ENCODE measurements at places on chromosomes 6 and 20.

DNA sequence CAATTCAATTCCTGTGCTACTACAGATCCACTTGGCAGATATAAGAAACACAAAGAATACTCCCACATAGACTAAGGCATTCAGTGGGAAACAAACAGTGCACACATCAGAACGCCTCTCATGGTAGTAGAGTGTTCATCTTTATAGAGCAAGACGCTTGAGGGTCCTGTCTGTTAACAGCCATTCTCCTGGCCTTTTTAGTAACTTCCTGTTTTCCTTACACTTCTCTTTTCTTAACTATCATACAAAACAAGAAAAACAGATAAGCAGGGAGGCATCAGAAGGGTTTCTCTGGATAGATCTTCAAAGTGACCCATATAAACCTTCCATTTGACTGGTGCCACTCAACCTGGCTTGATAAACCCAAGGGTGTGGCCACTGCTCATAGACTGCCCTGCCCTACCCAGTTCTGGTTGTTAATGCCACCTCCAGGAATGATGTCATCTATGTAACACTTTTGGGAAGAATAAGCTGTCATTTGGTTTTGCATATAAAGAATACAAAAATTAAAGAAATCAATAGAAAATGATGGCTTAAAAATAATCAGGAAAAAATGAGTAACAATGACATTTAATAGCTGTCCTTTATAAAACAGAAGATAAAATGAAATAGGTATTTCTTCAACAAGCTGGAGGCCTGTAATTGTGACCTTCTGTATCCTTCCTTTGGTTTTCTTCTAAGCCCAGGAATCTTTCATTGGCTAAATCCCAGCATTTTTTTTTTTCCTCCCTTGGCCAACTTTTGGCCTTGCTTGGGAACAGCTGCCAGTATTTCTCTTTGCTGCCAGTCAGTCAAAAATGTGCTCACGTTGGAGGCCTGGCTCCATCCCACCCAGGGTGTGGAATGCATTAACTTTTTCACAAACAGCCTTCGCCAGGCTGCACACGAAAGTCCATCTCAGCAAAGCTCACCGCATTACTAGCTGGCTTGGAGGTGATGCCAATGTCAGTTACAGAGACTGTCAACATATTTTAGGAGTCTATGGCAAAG is 103.5 kb downstream of the GJA10 start:
- no peak for DNase-seq

- DNase-seq = no peak
Measured at GRCh38 chr6:13428583-13429405, 58.6 kb downstream of the GFOD1 start.

GRCh38 chr6:53033764-53034163 is 31.4 kb upstream of the FBXO9 start:
- no peak for DNase-seq

DNA sequence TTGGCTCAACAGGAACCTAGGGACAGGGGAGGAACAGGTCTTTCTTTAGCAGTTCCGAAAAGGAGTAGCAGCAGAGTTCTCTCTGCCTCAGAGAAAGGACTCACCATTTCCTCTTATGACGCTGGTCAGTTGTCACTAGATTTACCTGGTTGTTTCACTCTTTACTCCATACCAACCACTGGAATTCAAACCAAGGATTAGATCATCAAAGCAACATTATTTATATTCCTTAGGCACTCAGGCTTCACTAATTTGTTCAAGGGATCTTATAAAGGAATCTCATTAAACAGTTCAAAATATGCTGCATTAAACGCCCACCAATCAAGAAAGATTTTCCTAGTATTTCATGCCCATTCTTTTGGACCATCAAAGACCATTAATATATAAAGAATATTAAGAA is 1129.5 kb upstream of the MAP3K7 start:
- no peak for DNase-seq

- no peak for DNase-seq
Measured at GRCh38 chr6:104541411-104541810, 318.3 kb downstream of the HACE1 start.

GRCh38 chr20:37394543-37395409 is 48.8 kb downstream of the SRC start:
- no peak for DNase-seq

GRCh38 chr6:82611751-82612150 is 248.1 kb downstream of the TPBG start:
- DNase-seq = no peak

DNA sequence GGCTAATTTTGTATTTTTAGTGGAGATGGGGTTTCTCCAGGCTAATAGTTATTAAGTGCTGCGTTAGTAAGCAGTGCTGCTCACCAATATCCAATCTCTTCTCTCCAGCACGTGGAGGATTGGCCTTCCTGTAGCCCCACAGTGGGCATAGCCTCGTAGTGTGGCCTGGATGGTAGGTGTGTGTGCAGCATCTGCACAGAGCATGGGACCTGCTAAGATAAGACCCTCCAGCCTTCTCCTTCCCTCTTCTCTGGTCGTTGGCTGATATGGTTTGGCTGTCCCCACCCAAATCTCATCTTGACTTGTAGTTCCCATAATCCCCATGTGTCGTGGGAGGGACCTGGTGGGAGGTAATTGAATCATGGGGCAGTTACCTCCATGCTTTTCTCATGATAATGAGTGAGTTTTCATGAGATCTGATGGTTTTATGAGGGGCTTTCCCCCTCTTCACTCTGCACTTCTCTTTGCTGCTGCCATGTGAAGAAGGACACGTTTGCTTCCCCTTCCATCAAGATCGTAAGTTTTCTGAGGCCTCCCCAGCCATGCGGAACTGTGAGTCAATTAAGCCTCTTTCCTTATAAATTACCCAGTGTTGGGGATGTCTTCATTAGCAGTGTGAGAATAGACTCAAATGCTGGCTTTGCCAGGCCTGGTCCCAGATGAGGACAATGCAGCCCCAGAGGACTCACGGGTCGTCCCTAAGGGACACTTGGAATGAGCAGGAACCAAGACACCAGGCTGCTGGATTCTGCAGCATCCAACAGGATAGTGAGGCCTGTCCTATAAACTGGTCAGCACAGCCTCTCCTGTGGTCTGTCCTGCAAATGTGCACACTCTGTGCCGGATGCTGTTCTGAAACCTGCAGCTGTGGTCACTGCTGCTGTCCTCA is 63.4 kb upstream of the AFDN start:
- DNase-seq = no peak

DNA sequence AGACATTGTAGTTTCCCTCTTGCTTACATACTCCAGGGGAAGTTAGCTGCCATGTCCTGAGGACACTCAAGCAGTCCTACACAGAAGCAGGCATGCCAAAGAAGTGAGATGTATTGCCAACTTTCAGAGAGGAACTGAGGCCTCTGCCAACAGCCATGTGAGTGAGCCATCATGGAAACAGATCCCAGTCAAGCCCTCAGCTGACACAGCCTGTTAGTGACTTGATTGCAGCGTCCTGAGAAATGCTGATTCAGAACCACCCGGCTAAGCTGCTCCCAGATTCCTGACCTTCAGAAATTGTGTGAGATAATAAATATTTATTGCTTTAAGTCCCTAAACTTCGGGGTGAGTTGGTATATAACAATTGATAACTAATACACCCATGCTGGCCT is 38.1 kb downstream of the GSTA2 start:
- no peak for DNase-seq

DNA sequence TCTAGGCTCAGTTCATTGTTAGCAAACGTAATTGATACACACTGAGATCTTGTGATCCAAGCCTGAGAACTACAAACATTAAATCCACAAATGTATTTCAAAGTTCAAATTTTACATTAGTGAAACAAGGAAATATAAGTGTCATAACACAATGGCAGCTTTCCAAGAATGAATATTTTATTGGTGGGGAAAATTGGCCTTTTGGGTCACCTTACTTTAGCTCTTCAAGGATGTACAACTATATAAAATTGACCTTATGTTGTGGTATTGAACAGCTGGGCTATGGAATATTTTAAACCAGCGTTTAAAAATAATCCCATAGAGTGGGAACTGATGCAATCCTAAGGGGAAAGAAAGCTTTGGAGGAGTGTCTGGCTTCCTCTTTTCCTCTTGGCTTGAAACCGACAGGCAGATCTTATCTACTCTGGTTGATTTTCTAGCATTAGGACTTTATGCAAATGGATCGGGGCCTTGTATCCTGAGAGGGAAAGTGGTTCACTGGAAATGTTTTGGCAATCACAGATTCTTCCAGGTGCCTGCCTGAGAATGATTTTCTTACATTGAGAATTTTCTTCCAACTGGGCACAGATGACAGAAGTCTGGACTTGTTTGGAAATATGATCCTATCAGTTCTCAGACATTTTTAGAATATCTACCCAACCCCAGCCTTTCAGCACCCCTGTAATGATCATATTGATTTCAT is 184.8 kb upstream of the ECI2 start:
- DNase-seq = no peak

DNA sequence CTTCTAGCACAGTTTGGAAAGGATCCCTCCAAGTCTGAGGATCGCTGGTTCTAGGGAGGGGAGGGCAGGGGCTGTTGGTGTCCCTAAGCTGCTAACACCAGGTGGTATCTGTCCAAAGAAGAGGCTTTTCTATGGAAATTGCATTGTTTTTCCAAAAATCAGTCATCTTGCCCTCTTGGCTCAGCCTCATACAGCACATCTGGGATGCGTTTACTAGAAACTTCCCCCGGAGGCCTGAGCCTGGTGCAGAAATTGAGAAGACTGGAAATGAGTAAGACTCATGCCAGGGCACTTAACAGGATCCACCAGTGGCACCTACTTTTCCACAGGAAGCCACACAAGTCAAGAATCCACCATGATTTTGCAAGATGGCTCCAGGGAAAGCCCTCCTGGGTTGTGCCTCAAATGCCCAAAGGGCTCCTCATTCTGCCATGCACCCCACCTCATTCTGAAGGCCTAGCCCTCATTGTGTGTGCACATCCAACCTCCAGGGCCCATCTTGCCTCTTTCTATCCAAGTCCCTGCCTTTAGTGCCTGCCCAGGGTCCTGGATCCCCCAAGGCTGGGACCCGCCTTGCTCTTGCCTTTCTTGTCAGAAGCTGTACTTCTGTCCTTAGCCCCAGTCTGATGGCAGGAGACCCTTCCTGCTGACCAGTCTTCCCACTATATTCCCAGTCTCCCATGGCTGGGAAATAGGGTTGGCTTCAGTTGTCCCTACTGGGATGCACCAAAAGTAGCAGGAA is 97.6 kb downstream of the MRPL14 start:
- DNase-seq = no peak

DNA sequence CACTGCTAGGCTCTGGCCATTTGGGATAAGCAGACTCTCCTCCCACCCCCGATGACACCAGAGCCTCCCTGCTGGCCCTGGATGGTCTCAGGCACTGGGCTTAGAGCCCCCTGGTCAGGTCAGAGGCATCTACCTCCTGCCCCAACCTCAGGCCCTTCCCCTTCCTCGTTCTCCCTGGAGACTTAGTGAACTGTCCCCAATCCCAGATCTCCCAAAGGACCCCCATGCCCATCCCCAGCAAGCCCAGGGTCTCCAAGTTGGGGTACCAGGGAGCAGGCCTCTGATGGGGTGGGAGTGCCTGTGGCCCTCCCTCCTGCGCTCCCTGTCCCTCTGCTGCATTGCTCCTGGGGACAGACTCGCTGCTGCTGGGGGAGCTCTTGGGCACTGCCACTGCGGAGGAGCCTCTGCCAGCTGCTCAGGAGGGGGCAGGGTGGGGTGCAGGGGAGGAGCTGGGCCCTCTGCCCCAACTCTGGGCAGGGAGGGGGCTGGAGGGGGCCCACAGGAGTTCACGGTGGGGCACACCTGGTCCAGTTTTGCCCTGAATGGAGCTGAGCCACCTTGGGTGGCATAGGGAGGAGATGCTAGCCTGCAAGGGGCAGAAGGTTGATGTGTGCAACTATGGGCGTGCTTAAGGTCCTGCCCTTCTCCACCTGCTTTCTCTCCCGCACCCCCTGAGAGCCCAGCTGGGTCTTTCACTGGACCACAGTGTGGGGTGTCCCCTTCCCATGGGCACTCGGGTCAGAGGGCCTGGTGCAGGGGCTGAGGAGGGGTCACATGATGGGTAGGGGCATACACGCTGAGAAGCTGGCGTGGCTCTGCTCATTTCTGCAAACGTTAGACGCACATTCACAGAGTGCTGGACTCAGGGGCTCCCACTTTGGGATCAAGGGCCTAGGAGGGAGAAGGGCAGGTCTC is 40.4 kb downstream of the SPDEF start:
- DNase-seq = no peak

Data from activated gamma-delta T cell (primary cell).